Stomach (tissue), 19 donors: ENCODE measurements at places on chromosomes 3 and 15.

DNA sequence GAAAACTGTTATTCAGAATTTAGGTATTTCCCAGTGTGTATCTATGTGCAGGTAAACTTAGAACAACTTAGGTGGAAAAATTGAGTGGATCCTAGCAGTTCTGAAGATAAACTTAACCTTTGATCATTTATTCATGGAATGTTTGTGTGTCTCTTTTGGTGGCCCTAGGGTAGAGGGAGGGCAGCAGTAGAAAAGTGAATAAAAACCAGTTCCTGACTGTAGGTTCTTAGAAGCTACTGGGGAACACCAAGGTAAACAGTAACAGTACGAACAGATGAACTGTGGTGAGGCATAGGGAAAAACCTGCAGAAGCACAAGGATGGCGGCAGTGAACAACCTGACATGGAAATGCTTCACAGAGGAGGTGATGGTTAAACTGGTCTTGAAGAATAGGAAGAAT lies 2.5 kb downstream of the SNRK start:
- DNase-seq: no peak

DNA sequence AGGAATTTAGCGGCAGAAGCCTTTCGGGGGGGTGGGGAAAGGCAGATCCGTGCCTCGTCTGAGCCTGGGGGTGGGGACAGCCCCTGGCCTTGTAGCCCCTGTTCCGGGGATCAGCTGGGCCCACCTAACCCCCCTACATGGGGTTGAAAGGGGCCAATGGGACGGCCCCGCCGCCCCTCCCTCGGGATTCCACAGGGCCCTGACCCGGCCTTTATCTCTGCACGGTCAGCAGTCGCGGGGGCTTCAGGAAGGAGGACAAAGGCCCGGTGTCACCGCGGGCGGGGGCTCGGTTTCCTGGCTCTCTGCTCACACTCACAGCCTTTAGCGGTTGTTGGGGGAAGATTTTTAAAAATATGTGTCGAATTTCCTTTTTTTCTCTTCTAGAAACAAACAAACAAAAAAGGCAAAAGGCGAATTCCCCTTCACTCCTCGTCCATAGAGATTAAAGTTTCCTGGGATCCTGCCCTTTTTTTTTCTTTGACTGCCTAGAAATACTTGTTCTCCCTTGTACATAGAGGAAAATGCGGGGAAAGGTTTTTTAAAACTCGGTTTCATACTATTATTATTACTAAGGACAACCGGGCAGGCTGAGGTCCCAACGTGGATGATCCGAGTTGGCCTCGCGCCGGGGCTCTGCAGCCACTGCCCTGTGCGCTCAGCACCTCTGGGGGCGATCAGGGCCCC lies 7.9 kb downstream of the FOXL2 start:
- no peak for DNase-seq

DNA sequence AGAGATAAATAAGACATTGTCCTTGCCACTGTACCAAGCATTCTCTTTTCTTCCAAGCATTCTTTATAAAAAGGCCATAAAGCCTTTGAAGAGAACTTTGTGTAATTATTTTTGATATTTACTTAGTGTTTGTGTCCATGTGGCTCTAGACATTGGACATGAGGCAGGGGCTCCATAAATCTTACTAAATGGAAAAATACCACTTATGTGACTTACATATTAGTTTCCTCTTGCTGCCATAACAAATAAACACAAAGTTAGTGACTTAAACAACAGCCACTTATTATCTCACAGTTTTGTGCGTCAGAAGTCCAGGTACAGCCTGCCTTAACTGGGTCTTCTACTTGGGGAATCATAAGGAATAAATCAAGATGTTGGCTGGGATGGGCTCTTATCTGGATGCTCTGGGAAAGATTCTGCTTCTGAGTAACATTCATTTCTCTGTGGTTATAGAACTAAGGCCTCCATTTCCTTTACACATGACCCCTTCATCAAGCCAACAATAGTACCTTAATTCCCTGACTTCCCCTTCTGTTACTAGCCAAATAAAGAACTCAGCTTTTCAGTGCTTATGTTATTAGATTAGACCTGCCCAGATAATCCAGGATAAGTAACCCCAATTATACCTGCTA lies 59.9 kb upstream of the COL8A1 start:
- no peak for DNase-seq

- no peak for DNase-seq
Observed at GRCh38 chr15:39455471-39455991, 125.3 kb upstream of the THBS1 start.

DNA sequence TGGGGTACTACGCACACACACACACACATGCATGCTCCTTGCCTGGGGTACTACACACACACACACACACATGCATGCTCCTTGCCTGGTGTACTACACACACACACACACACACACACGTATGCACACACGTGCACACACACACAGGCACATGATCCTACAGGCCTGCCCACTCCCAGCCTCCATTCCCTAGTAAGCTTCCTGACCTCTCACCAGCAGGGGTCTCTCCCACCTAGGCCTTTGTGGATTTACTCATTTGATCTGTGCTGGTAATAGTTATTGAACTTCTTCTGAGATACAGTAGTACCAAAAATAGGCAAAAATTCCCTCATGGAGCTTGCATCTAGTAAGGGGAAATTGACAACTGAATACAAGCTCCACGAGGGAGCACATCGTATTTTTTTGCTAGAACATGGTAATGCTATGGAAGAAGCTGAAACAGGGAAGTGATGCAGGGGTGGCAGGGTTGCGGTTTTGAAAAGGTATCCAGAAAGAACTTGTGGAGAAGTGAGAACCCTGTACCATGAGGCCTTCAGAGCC lies 19.1 kb downstream of the TTC21A start:
- DNase-seq: no peak

DNA sequence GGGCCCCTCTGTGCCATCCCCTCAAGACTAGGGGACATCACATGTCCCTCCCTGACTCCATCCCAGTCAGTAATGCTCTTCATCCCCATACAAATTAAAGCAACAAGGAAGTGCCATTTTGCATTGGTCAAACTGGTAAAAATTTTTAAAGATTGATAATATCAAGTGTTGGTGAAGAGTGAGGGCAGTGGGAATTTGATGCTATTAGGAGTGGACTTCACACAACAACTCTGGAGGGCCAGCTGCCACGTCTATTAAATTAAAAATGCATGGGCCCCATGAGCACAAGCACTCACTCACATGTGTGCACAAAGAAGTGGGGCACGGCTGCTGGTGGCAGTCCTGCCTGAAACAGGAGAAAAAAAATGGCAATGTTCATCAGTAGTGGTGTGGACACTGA lies 47.8 kb downstream of the DNAJB8 start:
- DNase-seq: no peak

DNA sequence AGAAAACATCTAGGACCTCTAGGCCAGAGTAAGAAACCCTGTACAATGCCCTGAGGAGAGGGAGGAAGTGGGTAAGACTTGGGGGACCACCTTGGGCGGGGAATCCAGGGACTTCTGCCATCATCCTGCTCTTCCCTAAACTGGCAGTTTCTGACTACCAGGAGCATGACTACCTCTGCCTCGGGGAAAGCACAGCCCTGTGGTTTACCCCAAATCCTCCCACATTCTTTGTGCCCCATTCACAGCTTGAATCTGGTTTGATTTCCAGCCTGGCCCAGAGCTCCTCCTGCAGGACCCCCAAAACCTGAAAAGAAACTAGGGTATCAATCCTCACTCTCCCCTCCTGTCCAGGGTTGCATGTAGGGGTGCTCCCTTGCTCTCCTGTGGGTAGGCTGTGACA lies 4.7 kb downstream of the C3orf18 start:
- no peak for DNase-seq

- peak; percentile 20 for DNase-seq
Observed at GRCh38 chr15:74170875-74171578, 2.5 kb upstream of the ISLR start.

DNA sequence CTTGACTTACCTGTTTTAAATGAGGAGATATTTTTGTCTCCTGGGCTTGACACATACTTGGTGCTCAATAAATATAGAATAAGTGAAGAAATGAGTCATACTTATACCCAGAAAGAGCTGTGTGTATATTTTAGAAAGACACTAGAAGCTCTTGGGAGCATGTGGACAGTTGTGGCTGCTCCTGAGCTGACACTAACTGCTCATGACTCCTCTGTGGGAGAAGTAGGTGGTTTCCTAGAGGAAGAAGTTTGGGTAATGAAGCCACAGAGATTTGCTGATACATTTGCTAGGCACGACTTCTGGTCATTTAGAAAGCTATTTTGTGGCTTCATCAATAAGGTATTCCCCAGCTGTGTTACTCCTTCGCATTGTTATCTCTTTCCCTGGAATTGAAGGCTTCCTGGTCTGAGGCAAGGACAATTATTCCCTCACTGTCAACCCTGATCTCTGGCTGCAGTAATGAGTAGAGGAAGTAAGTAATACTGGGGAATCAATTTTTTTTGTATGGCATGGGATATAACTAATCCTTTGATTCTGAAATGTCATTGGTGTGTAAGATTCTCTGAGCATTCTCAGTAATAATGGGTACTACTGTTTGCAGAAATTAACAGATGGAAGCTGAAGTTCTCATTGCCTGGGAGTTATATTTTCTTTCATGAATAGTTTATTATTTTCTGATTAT lies 79.6 kb upstream of the DCBLD2 start:
- DNase-seq: no peak

- peak; percentile 63 for DNase-seq
Observed at GRCh38 chr3:155232605-155233004, 60.9 kb downstream of the STRIT1 start.

GRCh38 chr3:67389176-67389575 lies 265.2 kb downstream of the SUCLG2 start:
- DNase-seq: no peak

DNA sequence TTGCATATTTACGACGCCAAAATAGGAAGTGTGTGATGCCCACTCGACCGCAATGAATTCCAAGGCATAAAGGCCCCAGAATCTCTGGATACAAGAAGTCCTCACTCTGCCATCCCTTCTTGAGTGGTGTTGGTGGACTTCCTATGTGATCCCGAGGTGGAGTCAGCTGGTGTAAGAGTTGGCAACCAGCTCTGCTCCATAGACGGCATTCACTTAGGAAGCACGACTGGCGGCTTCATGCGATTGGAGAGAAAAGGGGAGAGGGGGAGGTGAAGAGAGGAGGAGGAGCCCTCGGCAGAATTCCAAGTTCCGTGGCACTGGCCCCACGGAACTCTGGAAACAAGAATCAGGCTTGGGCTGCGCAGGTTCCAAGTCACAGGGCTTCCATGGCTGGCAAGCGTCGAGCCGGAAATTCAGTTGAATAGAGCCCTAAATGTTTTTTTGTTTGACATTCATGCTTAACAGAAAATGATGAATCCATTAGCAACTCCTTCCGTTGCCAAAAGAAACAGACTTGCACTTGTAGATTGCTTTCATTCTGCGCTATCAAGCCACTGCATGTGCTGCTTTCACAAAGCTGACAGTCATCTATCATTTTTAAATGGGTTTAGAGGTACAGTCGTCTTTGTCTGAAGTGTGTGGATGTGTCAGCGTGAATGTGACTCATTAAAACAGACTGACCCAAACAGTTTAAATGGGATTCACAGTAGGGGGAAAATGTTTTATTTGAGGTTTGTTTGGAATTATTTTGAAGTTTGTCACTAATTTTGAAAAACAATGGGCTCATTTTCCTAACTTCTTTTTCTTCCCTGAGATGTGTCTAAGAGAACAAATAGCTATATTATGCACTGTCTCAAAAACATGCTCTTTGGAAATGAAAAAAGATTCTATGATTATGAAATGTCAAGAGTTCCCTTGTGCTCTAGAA lies 428.3 kb upstream of the ATP11B start:
- peak; percentile 78 for DNase-seq

GRCh38 chr3:124777762-124778470 lies 47.7 kb downstream of the UMPS start:
- DNase-seq: no peak
